ENCODE measurements at places on chromosomes 5 and 9.
A peak's percentile ranks its signal among the peaks of the same experiment; 100 is the strongest.

DNA sequence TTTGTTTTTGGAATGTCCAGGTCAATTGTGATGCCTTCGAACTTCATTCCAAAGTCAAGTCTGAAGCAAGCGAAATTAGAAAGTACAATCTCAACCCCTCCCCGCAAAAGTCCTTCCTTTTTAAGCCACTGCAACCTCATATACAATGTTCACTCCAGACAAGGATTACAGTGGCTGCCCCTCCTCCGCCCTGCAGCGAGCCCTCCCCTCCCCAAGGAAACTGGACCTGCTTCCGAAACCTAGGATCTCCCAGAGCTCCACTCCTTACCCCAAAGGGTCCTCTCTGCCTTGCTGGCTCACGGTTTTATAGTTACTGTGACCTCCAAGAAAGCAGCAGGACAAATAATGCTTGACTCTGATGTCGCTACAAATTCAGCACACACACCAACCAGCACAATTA is 10.4 kb downstream of the LRRC14B start:
- DNase-seq = no peak

DNA sequence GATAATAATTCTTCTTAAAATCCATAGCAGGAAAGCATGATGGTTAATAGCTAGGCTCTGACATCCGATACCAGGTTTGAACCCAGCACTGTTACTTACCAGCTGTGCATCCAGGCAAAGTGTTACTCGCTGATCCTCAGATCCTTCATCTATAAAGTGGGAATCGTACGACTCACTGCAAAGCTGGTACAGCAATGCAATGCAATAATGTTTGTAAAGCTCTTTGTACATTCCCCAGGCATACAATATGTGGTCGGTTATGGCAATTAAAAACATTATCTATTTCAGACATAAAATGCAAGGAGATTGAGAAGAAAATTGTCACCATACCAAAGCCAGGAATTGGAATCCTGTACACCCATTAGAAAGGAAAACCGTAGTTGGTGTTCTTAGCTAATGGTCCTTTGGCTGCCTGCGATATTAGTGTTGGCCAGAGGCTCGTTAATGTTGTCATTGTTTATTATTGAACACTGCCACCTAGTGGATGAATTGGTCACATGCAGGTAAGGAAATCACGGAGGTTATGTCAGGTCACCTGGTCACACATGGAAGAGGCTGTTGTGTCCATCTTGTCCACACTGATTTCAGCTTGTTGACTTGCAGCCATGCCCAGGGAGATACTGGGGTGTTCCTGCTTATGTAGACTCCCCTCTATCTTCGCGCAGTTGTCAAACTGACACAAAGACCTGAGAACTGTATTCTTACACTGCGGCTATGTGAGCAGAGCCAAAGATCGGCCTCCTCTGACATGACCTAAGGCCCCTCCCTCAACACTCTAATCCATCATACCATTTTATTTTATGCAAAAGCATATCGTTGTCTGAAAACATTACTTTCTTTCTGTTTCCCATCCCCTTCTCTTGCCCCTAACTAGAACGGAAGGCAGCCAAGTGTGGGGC is 87.5 kb upstream of the PPP2R2B start:
- DNase-seq = peak; percentile 46

GRCh38 chr9:84061613-84062193 is 81.1 kb downstream of the RMI1 start:
- DNase-seq = no peak

GRCh38 chr5:30390095-30390494 is 803.4 kb upstream of the CDH6 start:
- DNase-seq = no peak

- DNase-seq = no peak
Measured at GRCh38 chr5:45796959-45797553, 100.9 kb upstream of the HCN1 start.

- no peak for DNase-seq
Measured at GRCh38 chr9:120736881-120737280, 22.6 kb upstream of the MEGF9 start.
